CD4-positive, alpha-beta T cell treated with Interleukin-17A for 4 hours (primary cell): ENCODE measurements at places on chromosomes 3 and 15.

- DNase-seq: no peak
These were observed 59.2 kb downstream of the AAGAB start for GRCh38 chr15:67195305-67195704.

DNA sequence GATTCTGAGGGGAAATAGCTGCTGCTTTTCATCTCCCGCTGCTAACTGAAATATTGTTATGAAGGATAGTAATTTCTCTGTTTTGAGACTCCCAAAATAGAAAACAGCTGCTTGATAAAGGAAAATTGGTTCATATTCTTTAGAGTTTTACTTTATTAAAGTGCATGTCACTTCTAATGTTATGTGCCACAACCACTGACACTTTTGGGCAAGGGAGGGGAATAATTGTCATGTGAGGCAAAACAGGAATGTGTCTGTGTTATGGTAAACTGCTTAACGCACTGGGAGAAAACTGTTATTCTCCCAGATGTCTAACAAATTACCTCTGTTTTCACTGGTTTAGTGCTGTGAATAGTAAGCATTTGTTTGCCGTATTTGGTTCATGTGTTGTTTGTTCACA lies 201.6 kb downstream of the PDZRN3 start:
- DNase-seq: no peak

DNA sequence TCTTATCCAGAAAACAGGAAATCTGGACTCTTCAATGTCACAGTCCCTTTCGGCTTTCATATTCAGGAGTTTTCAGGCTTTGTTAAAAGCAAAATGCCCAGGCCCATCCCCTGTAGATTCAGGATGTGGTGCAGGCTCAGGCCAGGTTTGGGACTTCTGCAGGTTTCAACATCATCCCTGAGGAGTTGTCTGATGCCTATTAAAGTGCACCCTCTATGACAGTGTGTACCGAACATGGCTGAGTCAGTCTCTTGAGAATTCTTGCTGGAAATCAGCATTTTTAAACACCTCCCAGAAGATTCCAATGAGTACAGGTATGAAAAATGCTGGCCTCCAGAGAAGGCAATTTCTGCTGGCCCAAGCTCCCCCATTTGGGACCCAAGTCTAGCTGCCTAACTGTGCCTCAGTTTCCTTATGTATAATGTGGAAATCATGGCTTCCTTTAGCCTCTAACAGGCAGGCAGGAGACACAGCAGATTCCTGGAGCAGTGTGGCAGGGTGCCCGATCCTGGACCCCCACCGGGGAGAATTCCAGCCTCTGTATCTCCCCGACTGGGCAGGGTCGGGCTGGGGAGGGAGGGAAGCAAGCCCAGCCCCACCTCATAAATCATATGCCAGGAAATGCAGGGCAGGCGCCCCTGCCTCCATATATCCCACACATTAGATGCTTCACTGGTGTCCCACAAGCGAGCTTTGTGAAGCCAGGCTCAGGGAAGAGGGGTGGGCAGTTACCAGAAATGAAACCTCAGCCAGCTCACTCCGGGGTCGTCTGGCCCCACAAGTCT lies 44.4 kb upstream of the SLC6A11 start:
- no peak for DNase-seq

- DNase-seq: no peak
These were observed 2.5 kb downstream of the THSD4 start for GRCh38 chr15:71117714-71118305.

DNA sequence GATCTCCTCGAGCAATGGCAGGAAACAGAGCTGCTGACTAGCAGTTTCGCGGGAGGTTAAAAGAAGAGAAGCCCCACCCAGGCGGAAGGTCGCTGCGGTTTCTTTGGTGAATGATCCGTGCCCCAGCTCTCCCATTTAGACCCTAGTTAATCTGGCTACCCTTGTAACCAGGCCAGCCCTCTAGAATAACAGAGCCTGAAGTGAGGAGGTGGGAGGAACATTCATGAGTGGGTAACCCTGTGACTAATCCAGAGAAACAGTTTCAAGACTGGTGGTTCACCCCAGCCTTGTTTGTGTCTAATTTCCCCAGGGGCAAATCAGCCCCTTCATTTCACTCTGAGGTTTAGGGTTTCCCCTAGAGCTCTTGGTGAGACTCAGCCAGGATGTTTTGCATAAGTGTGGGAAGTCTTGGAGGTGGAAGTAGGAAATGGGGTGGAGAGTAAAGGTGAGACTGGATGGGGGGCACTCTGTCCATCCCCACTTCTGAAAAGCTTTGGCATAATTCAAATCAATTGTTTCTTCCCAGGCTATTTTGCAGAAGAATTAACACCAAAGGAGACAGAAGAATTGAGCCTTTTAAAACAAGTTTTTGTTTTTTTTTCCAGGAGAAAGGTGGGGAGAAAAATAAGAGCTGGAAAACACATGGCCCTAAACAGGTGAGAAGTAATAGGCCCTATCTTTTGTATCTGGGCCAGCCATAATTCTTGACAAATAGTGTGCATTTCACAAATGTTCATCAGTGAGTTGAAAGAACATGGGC lies 303.1 kb downstream of the RPLP1 start:
- DNase-seq: peak; percentile 89

- no peak for DNase-seq
These were observed 2.2 kb upstream of the MUC20 start for GRCh38 chr3:195718477-195718984.

GRCh38 chr15:98586066-98586465 lies 62.3 kb upstream of the IGF1R start:
- DNase-seq: no peak

GRCh38 chr3:17799312-17799711 lies 56.9 kb upstream of the TBC1D5 start:
- DNase-seq: no peak

GRCh38 chr3:114375608-114376421 lies 82.0 kb downstream of the TIGIT start:
- DNase-seq: no peak

- no peak for DNase-seq
These were observed 617.5 kb downstream of the ZPLD1 start for GRCh38 chr3:103052236-103052830.

- no peak for DNase-seq
These were observed 5.6 kb upstream of the AP3S2 start for GRCh38 chr15:89899295-89899945.

- no peak for DNase-seq
These were observed 130.9 kb upstream of the RASGRP1 start for GRCh38 chr15:38695249-38696108.
